ENCODE measurements at places on chromosomes 12 and 14.

- DNase-seq = no peak
Measured at GRCh38 chr14:95462491-95462890, 54.0 kb downstream of the SYNE3 start.

GRCh38 chr12:121812320-121812871, 8.6 kb downstream of the SETD1B start:
- peak; percentile 88 for DNase-seq

DNA sequence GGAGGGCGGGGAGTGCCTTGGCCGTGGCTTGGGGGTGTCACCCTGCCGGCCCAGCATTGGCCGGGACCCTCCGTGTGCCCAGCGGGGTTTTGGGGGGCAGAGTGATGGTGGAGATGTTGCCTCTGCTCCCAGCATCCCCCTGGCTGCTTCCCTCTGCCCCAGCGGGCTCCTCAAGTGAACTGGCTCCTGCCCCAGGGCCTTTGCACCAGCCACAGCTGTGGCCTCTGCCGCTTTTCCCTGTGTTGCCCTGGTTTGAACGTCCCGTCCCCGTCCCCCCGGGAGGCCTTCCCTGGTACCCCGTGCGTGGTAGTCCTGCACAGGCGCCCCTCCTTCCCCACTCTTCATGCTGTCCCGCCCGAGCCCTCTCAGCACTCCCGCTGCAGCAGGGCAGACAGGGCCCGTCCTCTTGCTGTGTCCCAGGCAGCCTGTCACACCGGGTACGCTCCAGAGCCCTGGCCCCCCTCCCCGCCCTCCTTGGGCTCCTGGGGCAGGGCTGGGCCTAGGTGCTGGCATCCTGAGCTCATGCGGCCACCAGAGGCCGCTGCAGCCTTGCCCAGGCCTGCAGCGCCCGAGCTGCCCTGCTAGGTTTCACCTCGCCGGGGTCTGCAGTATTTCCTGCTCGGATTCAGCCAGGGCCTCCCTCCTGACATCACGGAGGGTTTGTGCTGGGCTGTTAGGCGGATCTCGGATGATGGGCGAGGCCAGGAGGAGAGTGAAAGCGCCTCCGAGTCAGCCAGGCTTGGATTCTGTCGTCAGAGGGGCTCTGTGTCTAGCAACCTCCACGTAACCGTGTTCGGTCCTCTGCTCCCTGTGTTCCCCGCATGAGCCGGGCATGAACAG, 9.5 kb downstream of the NOC4L start:
- peak; percentile 58 for DNase-seq

GRCh38 chr14:96153003-96153402, 51.6 kb upstream of the BDKRB2 start:
- DNase-seq = no peak

DNA sequence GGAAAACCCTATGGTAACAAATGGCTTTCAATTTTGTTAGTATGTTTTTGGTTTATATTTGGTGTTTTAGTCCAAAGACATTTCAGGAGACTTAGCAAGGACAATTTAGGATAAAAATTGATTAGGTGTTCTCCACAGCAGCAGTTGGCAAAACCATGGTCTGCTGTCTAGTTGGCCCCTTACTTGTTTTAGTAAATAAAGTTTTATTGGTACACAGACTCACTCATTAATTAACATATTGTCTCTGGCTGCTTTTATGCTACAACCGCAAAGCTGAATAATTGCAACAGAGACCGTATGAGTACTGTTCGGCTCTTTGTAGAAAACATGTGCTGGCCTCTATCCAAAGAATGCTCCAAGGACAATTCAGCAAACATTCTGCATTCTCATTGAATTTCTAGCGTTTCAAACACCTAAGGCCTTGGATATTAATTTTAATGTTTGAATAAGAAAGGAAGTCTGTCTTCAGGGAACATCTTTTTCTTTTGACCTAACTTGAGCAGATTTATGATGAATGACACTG, 77.7 kb downstream of the CCDC92 start:
- DNase-seq = no peak

GRCh38 chr12:5220835-5221234, 177.2 kb downstream of the KCNA5 start:
- DNase-seq = no peak

DNA sequence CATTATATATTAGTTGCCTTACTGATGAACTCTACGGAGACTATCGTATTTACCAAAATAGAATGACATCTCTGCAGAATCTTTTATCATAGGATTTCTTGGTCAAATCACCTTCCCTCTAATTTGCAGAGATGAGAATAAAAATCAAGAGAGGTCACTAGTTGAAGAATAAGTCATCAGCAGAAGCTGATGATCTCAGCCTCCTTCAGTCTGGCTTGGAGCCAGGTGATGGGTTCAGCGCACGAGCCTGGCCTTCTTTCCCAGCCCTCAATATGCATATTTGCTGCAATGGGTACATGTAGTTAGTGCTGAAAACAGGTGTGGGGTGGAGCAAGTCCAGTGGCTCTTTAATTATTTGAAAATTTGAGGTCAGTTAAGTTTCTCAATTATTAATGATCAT, 19.2 kb upstream of the EMP1 start:
- no peak for DNase-seq

GRCh38 chr12:49887536-49888401, 15.9 kb downstream of the FAIM2 start:
- DNase-seq = no peak

DNA sequence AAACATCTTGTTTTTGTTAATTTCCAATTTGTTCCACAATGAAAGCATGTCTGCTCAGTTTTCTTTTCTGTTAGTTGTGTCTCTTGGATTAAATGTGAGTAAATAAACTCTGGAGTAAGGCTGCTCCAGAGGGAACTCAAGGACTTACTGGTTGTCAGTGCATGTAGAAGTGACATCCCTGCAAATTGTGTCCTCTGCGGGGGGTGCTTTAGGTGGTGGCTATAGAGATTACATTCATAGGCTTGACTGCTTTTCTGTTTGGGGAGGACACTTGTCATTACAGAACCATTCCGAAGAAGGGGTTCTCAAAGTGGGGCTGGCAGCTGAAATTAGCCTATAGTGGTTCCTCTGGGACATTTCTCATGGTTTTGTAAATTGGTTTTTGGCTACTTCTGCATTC, 8.8 kb downstream of the TMTC2 start:
- no peak for DNase-seq

DNA sequence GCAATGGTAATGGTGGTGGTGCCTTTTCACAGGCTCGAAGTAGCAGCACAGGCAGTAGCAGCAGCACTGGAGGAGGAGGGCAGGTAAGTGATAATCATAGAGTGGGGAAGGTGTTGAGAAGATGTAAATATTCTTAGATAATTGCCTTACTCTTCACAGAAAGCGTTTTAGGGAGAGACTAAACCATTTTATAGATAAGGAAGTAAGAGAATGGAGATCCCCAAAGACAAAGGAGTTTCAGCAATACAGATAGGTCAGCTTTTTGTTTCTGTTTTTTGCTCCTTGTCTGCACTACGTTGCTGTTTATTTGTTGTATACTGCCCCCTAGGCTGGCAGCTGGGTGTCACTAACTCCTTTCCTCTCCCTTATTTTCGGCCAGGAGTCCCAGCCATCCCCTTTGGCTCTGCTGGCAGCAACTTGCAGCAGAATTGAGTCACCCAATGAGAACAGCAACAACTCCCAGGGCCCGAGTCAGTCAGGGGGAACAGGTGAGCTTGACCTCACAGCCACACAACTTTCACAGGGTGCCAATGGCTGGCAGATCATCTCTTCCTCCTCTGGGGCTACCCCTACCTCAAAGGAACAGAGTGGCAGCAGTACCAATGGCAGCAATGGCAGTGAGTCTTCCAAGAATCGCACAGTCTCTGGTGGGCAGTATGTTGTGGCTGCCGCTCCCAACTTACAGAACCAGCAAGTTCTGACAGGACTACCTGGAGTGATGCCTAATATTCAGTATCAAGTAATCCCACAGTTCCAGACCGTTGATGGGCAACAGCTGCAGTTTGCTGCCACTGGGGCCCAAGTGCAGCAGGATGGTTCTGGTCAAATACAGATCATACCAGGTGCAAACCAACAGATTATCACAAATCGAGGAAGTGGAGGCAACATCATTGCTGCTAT, 2.0 kb downstream of the SP1 start:
- DNase-seq = peak; percentile 62

DNA sequence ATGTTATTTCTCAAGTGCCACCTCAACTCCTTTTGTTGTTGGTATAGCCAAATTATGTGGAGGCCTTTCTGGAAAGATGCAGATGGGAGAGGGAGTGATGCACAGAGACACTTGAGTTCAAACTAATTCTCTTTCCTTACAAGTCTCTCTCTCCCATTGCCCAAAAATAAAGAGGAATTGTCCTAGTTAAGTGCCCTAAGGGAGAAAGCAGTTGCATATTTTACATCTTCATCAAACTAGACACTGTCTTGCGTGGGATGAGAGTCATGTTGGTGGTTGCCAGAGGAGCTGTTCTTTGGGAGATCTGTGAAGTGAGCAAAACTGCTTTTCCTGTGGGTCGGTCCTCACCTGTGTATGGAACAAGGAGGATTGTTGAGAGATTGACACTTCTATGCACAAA, 72.2 kb downstream of the EP400 start:
- DNase-seq = no peak

DNA sequence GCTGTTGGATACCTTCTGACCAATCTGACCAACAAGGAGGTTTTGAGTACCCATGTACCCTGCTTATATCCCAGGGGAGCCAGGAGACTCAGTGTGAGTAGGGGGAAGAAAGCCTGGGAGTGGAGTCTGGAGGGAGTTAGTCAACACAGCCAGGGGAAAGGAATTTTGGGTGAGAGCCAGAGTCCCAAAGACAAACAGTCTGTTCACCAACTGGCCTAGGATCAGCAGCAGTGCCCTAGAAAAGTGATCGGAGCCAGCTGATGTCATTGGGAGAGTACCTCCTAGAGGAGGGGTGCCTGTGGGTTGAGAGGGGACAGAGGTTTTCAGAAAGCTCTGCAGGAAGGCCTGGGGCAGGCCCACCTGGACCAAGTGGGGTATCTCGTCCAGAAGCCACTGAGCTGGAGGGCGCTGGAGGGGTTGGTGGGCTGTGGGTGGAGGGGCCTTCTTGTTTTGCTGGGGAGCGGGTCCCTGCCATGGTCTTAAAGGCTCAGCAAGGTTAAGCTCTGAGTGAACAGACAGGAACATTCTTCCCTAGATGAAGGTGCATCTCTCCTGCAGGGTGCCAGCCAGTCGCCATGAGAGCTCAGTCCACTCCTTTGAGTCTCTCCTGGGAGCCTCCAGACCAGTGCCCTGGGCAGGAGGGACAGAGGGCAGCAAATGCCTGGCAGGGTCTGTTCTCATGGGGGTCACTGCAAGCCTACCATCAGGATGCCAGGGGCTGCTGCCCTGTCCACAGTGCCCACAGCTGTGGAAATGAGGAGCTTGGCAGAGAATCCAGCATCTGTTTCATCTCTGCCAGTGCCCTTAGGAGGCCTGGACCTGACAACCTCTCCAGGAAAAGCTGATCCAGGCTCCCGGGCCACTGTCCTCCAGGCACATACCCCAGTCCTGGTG, 63.6 kb downstream of the CHGA start:
- DNase-seq = peak; percentile 41

DNA sequence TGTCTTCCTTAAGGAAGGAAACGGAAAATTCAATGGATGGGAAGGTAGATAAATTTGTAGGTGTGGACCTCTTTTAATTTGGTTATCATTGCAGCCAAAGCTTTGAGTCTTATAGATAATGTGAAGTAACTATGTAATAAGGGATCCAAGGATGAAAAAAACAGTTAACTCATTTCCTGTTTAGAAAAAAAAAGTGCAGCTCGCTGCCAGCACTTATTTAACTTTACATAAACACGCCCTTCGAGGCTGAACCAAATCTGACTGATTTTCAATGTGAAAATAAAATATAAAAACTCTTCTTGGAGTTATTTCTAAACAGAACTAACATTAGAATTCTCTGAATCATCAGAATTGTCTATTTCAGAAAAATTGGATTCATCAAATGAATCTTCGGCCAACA, 7.0 kb downstream of the NUBPL start:
- no peak for DNase-seq

DNA sequence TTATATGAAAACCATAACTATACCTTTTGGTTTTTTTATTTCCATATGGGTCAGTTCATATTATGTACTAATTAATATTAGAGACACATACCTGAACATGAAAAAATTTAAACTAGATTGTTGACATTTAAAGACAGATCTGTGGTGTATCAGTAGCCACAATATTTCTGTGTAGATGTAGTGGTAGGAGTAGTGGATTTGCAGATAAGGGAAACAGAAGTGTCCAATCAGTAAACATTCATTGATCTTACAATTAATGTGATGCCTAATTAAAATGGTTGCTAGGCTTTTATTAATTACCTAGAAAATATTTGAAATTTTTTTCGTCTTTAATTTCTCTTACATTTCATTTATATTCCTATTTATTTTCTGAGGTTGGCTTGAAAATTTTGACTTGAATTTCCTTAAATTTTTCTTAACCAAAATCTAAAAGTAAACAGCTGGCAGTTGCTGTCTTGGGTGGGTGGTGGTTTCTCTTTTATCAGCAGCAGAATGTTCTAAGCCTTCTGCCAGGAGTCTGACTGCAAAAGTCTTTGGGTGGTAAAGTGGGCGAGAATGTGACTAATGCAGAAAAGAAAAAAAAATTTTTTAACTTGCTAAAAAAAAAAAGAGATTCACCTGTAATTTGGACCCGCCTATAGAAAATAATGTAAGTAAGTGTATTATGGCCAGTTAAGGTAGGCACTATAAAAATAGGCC, 2.4 kb downstream of the FGFR1OP2 start:
- no peak for DNase-seq

GRCh38 chr12:69881771-69882170, 56.7 kb downstream of the MYRFL start:
- DNase-seq = no peak

GRCh38 chr12:94171595-94171930, 23.2 kb downstream of the PLXNC1 start:
- no peak for DNase-seq

DNA sequence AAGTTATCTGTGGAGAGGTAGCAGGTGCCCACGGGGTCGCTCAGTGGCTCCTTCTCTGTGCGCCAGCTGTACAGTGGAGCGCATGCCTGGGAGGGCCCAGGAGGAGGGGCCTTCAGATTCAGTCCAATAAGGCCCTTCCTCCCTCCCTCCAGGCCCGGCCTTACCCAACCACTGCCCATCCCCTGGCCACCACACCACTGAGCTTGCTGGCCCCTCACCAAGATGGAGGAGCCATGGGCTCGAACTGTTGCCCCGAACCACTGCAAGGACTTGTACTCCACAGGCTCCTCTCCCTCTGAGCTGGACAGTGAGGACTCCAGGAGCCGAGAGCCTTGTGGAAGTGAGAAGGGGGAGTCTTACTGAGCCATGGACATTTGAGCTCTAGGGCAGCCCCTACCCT, 9.8 kb downstream of the ITGA5 start:
- DNase-seq = no peak

- DNase-seq = no peak
Measured at GRCh38 chr14:67257906-67258305, 16.7 kb downstream of the PALS1 start.

DNA sequence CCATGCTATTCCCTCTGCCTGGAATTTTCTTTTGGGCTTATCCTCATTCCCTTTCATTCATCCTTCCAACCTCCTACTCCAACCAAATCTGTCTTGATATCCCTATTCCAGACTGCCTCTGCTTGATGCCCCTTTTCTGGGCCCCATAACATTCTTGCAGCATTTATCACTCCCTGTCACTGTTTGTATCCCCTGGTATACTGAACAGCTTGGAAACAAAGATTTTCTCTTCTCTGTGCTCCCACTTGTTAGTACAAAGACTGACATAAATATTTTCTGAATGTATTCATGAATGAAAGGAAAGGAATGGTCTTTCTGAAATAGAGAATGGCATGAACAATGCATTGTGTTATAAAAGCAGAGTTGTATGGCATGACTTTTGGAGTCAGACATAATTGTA, 7.5 kb downstream of the IRAK4 start:
- no peak for DNase-seq

- DNase-seq = no peak
Measured at GRCh38 chr12:14010989-14011388, 29.6 kb upstream of the GRIN2B start.

Measured in heart left ventricle (tissue), 16 donors.